ENCODE measurements at places on chromosomes 6 and 20.

GRCh38 chr6:85402071-85402470, 47.8 kb upstream of the NT5E start:
- DNase-seq = no peak
- H3K36me3 ChIP-seq = no peaks in the 10 kb centered on the region
- no peaks in the 10 kb centered on the region for H3K27me3 ChIP-seq
- peak overlapping the region; percentile 98 for H3K27ac ChIP-seq
- peaks cover 21% of the 10 kb centered on the region for H3K4me1 ChIP-seq

- peak overlapping the region; percentile 85 for H3K27ac ChIP-seq
- no peaks in the 10 kb centered on the region for H3K36me3 ChIP-seq
- H3K4me3 ChIP-seq = no peak overlapping the region
- H3K27me3 ChIP-seq = no peaks in the 10 kb centered on the region
Measured at GRCh38 chr6:85421972-85422371, 27.9 kb upstream of the NT5E start.

- H3K27me3 ChIP-seq = no peaks in the 10 kb centered on the region
- H3K36me3 ChIP-seq = peaks cover 96% of the 10 kb centered on the region
- no peak for DNase-seq
Measured at GRCh38 chr20:35008411-35009342, 53.0 kb downstream of the MYH7B start.

GRCh38 chr20:39850821-39851330, 838.2 kb downstream of the MAFB start:
- no peak overlapping the region for H3K4me3 ChIP-seq
- H3K27ac ChIP-seq = no peak overlapping the region
- no peak for DNase-seq
- H3K4me1 ChIP-seq = peaks cover 11% of the 10 kb centered on the region
- H3K27me3 ChIP-seq = no peaks in the 10 kb centered on the region

DNA sequence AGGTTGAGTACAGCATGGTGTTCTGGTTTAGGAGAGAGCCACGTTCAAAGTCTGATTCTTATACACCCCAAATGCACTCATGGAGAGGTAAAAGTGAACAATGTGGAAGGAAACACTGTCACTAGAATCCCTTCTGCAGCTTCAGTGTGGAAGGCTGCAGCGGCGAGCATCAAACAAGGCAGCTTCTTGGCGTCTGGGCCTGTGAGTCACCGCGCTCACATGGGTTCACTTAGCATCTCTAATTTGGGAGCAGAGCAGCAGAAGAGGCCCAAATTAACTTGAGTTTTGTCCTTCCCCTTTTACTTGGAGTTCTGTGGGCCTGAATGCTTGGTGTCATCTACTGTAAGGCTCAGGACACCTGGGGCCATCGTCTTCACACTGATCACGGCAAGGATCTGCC, 10.9 kb upstream of the E2F1 start:
- peaks cover 5% of the 10 kb centered on the region for H3K4me1 ChIP-seq
- H3K27ac ChIP-seq = no peak overlapping the region
- DNase-seq = no peak
- H3K27me3 ChIP-seq = no peaks in the 10 kb centered on the region
- H3K36me3 ChIP-seq = no peaks in the 10 kb centered on the region

GRCh38 chr6:75932067-75932466, 140.4 kb downstream of the IMPG1 start:
- H3K36me3 ChIP-seq = no peaks in the 10 kb centered on the region
- DNase-seq = peak; percentile 18
- H3K27ac ChIP-seq = no peak overlapping the region
- peaks cover 13% of the 10 kb centered on the region for H3K4me1 ChIP-seq
- H3K27me3 ChIP-seq = peaks cover 13% of the 10 kb centered on the region

GRCh38 chr6:142909686-142910085, 35.3 kb downstream of the HIVEP2 start:
- no peak for DNase-seq
- H3K27me3 ChIP-seq = no peaks in the 10 kb centered on the region
- no peak overlapping the region for H3K4me3 ChIP-seq

DNA sequence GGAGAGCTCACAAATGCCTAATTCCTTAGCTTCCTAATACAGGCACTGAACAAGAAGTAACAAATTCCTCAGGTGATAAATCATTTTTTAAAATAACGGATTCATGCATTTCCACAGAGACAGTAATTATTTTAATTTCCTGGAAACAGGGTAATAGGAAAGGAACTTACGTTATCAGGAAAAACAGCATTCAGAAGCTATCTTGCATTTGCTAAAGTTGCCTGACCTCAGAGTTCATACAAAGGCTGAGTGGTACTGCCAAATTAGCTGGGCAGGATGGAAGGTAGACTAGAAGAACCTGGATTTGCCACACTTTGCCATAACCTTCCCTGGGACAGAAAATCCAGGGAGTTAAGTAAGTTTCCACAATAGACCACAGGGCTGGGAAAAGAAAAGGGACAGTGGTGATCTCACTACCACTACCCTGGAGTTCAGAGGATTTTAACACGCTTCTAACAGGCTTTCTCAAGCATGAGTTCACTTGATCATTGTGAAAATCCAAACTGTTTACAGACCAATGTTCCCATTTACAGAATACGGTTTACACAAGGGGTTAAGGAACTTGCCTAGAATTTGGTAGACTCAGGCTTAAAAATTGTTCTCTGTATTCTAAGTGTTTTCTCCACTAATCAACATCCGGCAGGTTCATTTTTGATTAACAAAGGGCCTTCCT, 57.0 kb downstream of the KIF13A start:
- no peaks in the 10 kb centered on the region for H3K27me3 ChIP-seq
- H3K4me3 ChIP-seq = no peak overlapping the region
- H3K36me3 ChIP-seq = no peaks in the 10 kb centered on the region

GRCh38 chr20:23264545-23264944, 86.0 kb upstream of the NXT1 start:
- peak overlapping the region; percentile 49 for H3K27ac ChIP-seq
- no peak for DNase-seq
- H3K27me3 ChIP-seq = no peaks in the 10 kb centered on the region
- peaks cover 29% of the 10 kb centered on the region for H3K4me1 ChIP-seq
- no peak overlapping the region for H3K4me3 ChIP-seq

- no peak overlapping the region for H3K27ac ChIP-seq
- H3K4me1 ChIP-seq = peaks cover 4% of the 10 kb centered on the region
- no peaks in the 10 kb centered on the region for H3K27me3 ChIP-seq
- peak; percentile 69 for DNase-seq
- H3K36me3 ChIP-seq = peaks cover 72% of the 10 kb centered on the region
Measured at GRCh38 chr6:143961886-143962878, 45.9 kb downstream of the PLAGL1 start.

GRCh38 chr6:90151576-90152422, 144.8 kb downstream of the BACH2 start:
- H3K4me3 ChIP-seq = no peak overlapping the region
- no peak overlapping the region for H3K27ac ChIP-seq
- H3K4me1 ChIP-seq = no peaks in the 10 kb centered on the region
- no peaks in the 10 kb centered on the region for H3K36me3 ChIP-seq

- no peak overlapping the region for H3K4me3 ChIP-seq
- H3K4me1 ChIP-seq = peaks cover 55% of the 10 kb centered on the region
- DNase-seq = no peak
- no peaks in the 10 kb centered on the region for H3K36me3 ChIP-seq
- H3K27me3 ChIP-seq = no peaks in the 10 kb centered on the region
- no peak overlapping the region for H3K27ac ChIP-seq
Measured at GRCh38 chr6:44038543-44039065, 88.6 kb downstream of the MRPL14 start.

DNA sequence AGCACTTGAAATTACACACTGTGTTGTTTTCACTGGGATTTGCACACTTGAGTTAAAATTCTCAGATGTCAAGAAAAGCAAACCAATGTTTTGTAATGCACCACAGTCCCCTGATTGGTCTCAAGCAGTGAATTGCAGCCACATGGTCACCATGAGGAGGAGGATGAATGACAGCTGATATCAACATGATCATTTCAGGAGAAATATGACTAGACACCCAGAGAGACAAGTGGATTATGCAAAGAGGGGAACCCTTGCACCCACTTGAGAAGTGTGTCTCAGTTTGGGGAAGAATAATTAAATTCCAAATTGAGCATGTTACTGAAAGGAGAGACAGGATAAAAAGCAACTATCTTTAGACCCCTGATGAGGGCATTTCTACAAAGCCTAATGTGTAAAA, 69.3 kb downstream of the UST start:
- no peaks in the 10 kb centered on the region for H3K4me1 ChIP-seq
- H3K4me3 ChIP-seq = no peak overlapping the region
- DNase-seq = no peak
- no peaks in the 10 kb centered on the region for H3K27me3 ChIP-seq
- H3K36me3 ChIP-seq = no peaks in the 10 kb centered on the region

DNA sequence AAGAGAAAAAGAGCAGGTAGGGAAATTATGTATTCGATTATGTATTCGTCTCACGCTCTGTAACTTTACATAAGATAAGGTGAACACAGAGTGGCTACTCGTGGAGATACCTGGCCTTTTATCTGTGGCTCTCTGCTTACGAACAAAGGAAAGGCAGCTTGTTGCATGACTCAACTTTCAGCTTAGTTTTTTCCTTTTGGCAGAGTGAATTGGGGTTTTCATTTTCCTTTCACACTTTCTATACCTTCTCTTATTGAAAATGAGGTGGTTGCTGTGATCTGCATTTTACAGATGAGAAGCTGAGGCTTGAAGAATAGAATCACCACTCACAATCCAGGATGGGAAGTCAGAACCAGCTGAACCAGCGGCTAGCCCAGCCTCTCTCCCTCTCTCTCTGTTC, 13.3 kb upstream of the KCNK15 start:
- H3K4me3 ChIP-seq = no peak overlapping the region
- peaks cover 20% of the 10 kb centered on the region for H3K4me1 ChIP-seq
- no peak overlapping the region for H3K27ac ChIP-seq
- DNase-seq = no peak
- peaks cover 4% of the 10 kb centered on the region for H3K36me3 ChIP-seq

DNA sequence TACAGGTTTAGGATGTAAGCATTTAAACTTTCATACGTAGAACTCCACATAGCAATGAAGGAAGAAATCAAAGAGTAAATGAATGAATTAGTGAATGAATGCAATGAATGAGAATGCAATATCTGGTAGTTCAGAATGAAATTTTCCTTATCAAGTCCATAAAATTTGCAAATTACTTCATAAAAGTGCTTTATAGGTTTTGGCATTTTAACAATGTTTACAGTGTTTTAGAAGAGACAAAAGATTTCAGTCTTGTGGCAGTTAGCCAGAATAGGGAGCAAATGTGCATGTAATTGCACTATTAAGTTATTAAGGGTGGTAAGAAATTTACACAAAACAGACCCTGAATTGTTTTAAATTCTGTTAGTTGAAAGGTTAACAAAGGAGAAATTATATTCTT, 739.4 kb upstream of the FLRT3 start:
- H3K4me3 ChIP-seq = no peak overlapping the region
- H3K4me1 ChIP-seq = no peaks in the 10 kb centered on the region
- no peaks in the 10 kb centered on the region for H3K27me3 ChIP-seq
- no peaks in the 10 kb centered on the region for H3K36me3 ChIP-seq
- DNase-seq = no peak
- H3K27ac ChIP-seq = no peak overlapping the region

GRCh38 chr6:1686117-1687098, 76.7 kb downstream of the FOXC1 start:
- no peaks in the 10 kb centered on the region for H3K36me3 ChIP-seq
- H3K27ac ChIP-seq = peak overlapping the region; percentile 7
- H3K4me1 ChIP-seq = peaks cover 9% of the 10 kb centered on the region
- no peak overlapping the region for H3K4me3 ChIP-seq

DNA sequence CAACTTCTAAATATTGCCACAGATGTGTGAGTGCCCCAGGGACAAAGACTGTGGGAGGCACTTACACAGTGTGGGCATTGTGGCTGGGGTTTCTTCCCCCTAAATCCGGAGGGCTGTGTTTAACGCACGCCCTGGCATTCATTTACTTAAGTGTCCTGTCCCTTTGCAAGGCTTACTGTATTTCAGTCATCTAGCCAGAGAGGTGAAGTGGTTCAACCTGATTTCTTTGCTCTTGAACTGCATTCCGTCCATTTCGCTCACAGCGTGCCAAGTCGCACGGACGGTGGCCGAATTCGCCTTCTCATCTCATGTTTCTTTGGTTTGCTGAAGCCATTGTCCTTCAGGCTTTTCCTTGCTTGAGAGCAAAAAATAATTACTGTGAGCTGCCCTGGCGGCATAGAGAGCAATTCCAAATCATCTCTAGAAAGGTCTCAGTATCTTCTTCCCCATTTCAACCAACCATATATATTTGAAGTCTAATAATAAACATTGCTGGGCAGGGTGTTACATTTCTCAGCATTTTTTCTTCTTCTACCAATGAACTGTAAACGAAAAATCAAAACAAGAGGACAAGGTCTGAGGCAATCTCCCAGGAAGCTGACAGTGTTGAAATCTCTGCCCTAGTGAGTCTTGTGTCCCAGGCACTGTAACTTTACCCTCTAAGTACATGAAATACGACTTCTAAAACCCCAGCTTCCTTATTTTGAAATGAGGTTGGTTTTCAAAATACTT, 16.9 kb downstream of the SYTL3 start:
- H3K27me3 ChIP-seq = peaks cover 6% of the 10 kb centered on the region
- H3K4me3 ChIP-seq = no peak overlapping the region
- H3K27ac ChIP-seq = no peak overlapping the region
- DNase-seq = peak; percentile 88
- H3K36me3 ChIP-seq = peaks cover 5% of the 10 kb centered on the region

DNA sequence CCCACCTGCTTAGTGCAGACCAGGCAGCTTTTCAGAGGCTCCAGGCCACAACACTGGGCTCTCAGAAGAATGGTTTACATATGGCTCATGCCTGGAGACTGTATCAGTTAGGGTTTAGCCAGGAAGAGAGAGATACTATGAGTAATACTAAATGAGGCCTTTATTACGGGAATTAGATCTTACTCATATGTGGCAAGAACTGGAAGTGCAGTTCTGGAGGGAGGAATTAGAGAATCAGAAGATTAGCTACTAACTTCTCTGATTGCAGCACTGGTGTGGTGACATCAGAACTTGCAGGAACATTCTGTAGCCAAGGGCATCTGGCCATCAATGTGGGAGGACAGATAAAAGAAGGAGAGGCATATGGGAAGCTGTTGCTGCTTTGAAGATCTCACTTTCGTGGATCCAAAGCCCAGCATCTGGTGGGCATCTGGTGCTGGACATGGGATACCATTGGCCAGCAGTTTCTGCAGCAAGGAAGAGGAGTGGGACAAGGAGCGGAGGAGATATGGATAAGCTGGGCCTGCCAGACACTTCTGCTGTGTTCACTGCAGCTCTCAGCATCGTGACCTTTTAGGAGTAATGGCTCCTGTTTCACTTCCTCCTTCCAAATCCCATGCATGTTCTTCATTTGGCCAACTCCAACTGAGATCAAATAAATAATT, 248.5 kb downstream of the BTBD3 start:
- no peaks in the 10 kb centered on the region for H3K4me1 ChIP-seq
- no peaks in the 10 kb centered on the region for H3K36me3 ChIP-seq
- H3K27ac ChIP-seq = no peak overlapping the region
- peak; percentile 89 for DNase-seq
- no peak overlapping the region for H3K4me3 ChIP-seq
- no peaks in the 10 kb centered on the region for H3K27me3 ChIP-seq

DNA sequence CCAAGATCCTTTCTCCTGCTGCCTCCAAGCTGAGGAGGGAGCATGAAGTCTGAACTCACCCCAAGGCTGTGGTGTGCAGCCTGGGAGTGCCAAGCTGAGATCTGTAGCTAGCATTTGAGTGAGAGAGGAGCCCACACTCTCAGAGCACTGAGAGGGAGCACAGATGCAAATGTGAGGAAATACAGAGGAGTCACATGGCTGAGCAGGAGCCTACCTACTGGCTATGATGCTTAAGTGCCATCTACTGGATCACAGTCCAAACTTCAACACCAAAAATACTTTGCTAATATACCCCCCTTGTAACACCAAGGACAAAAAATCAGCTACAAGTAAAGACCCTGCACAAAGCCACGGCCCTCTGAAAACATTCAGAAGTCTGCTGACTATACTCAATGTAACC, 94.4 kb upstream of the IMPG1 start:
- H3K27ac ChIP-seq = no peak overlapping the region
- no peak for DNase-seq
- no peaks in the 10 kb centered on the region for H3K4me1 ChIP-seq
- H3K4me3 ChIP-seq = no peak overlapping the region
